ENCODE measurements at places on chromosomes 4 and X.

DNA sequence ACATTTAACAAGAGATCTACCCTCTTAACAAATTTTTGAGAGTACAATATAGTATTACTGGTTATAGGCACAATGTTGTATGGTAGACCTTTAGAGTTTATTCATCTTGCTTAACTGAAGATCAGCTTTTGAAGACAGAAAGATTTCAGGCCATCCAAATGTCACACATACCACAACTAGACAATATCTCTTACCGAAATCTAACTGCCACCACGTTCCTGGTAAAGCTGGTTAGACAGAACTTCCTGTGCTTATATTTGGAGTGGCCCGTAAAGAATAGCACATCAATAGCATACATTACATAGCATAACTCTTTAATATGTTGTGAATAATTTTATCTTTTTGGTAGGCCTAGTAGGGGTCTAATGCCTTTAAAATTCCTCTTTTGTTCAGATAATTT lies 29.8 kb upstream of the ARHGEF6 start:
- no peak for DNase-seq

DNA sequence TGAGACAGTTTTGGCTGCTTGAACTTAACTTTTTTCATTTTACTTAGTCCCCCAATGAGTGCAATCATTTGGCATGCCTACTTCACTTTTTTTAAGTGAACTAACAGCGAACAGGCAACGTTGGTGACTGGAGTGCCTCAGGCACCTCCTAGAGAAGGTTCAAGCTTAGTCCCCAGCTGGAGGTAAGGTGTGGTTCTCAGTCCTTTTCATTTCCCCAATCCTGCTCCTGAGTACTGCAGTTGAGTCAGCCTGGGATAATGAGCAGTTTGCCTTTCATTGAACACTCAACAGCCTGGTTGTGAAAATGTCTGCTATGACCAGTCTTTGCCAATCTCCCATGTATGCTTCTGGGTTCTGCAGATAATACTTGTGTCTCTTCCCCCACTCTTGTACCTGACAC lies 109.5 kb downstream of the CDKL5 start:
- no peak for DNase-seq

DNA sequence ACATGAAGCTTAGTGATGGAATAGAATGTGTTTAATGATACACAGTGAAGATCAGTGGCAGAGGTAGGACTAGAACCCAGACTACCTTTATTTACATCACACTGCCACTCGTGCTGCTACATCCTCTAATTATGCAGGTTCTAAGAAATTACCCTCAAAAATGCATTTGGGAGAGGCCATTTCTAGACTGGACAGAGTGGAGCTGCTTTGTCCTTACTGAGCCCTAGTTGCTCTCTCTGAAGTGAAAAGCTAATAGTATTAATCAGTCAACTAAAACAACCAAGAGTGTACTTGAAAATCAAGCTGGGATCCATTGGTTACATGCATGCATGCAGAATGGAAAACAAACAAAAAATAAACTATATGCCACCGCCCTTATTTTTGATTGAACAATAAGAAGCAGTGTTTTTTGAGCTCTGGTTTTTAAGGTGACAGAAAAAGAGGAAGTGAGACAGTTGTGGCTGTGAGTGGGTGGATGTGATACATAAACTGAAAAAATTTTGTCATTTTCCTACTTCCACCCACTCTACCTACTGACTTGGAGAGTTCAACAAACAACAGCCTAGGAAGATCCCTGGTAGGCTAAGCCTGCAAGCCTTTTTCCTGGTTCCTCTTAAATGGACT lies 6.8 kb upstream of the VSIG4 start:
- DNase-seq = no peak

DNA sequence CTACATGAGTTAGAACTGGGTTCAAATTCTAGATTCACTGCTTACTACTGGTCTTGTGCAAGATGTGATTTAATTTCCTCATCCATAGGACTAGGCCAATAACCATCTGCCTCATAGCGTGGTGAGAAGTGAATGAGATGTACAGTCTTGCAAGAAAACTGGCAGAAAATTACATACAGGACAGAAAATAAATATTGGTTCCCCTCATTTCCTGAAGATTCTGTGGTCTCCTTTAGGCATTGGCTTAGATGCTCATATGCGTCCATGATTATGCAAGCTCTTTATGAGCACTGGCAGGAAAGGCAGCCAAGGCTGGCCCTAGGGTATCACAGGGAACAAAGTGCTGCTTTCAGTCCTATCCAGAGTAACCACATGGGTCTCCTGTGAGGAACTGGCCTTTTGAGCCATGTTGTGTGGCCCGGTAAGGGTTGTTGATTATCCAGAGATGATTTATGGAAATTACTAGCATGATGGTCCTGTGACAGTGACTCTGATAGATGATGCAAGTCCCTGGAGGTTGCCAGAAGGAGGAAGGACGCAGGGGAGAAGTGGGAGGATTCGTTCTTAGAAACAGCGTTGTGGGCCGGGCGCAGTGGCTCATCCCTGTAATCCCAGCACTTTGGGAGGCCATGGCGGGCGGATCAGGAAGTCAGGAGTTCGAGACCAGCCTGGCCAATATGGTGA lies 9.9 kb upstream of the MOB1B start:
- no peak for DNase-seq

GRCh38 chr4:109365939-109366338 lies 63.5 kb upstream of the COL25A1 start:
- no peak for DNase-seq

DNA sequence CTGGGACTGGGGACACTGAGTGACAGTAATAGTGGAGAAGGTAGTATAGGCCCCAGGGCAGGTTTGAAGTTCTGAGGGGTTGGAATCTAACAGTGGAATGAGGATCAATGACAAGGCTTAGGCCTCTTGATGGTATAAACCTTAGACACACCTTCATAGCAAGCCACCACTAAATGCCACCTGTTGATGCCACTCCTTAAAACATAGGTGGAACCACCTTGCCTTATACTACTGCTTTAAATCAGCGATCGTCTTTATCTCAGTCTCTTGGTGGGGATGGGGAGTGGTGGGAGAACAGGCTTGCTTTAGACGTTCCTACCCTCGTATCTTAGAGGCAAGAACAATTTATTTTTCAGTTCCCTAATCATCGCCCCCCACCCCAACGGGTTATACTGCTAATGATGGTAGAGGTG lies 1.2 kb downstream of the RAB33B start:
- no peak for DNase-seq

- DNase-seq = no peak
Observed at GRCh38 chrX:119502727-119503483, 34.7 kb downstream of the SLC25A5 start.

GRCh38 chr4:48307528-48307927 lies 33.8 kb upstream of the SLAIN2 start:
- no peak for DNase-seq

GRCh38 chr4:85475631-85476233 lies 782 bp downstream of the ARHGAP24 start:
- no peak for DNase-seq

DNA sequence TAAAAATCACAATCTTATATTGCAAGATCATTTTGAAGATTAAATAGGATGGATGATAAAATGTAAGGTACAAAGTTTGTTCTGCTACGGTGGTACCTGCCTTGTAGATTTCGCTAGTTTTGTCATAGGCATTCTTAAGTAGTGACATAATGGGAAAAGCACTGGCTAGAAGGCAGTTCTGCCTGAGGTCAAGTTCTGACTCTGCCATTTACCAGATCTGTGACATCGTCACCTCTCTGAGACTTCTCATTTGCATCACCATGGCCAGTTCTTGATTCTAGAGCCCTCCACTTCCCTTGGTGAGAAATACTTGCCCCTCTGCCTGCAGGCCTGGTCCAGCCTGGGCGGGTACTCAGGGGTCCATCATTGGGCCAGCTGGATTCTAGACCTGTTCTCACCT lies 85.2 kb downstream of the HS3ST1 start:
- DNase-seq = no peak

DNA sequence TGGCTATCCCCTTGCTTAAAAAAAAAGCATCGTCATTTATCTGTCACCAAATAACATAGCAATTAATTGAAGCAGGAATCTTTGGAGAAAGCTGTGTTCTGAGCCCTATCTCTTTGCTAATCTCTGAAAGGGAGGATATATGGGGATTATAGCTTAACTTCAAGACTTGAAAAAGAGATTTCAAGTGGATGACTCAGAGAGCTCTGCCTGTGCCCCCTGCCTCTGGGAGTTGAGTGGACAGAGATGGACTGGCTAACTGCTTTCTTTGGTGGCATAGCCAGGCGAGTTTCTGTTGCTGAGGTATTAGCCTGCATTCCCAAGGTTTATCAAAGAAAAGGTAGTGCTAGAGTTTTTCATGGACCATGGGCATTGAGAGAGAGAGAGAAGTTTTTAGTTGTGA lies 91.6 kb downstream of the DDIT4L start:
- no peak for DNase-seq

DNA sequence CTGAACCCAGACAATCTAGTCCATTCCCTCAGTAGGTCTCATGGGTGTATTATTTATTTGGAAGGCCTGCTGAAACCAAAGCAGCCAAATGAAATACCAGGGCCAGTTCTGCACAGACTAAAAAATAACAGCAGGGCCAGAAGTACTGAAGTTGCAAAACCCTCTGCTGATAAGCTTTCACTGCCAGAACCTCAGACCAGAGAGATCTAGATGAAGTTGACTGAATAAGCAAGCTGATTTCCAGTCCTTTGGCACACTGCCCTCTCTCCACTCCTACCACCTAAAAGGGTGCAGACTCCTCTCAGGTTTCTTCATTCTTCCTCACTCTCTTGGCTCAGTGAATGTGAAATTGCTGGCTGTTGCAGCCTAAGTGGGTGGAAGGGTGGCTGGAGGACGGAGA lies 276.7 kb upstream of the KLF3 start:
- no peak for DNase-seq

- no peak for DNase-seq
Observed at GRCh38 chr4:57303012-57303751, 193.0 kb upstream of the IGFBP7 start.

GRCh38 chr4:152690706-152691651 lies 11.2 kb upstream of the TMEM154 start:
- DNase-seq = no peak

GRCh38 chr4:159685340-159686092 lies 582.6 kb downstream of the RAPGEF2 start:
- no peak for DNase-seq

- DNase-seq = no peak
Observed at GRCh38 chr4:34422472-34423175, 1821.7 kb downstream of the ARAP2 start.

DNA sequence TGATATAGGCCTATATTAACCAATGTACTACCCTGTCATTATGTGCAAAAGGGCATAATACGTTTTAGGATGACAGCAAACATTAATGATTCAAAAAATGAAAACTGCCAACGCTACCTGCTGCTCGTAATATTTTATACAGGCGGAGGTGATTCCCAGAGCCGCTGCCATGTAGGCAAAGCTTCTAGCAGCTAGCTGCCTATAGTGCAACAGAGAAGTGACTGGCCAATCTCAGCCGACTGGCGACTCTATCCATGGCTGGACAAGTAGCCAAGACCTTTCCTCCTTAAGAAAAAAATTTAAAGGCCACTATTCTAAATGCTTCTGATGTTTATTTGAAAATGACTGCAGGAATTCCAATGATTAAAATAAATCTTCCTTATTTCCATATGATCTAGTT lies 1.9 kb downstream of the PPARGC1A start:
- no peak for DNase-seq

- no peak for DNase-seq
Observed at GRCh38 chr4:150318527-150318926, 240.3 kb downstream of the DCLK2 start.

GRCh38 chrX:50718776-50719175 lies 95.2 kb downstream of the SHROOM4 start:
- no peak for DNase-seq

DNA sequence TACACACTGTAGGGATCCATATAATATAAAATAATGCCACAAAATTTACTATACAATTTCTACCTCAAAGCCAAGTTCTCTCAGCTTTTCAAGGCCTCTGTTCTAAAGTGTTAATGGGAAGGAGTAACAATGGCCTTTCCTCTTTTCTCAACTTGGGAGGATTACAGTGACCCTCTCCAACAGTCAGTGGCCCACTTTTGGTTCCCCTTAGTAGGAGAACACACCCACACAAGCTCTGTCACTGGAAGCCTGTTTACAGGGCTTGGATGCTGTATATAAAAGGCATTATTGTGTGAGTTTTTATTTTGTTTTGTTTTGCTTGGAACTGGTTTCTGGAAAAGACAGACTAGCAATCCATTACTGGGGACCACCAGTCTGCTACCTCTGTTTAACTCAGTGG lies 1.8 kb downstream of the ARHGEF6 start:
- DNase-seq = no peak

- DNase-seq = no peak
Observed at GRCh38 chr4:168614281-168615057, 117.6 kb downstream of the PALLD start.

DNA sequence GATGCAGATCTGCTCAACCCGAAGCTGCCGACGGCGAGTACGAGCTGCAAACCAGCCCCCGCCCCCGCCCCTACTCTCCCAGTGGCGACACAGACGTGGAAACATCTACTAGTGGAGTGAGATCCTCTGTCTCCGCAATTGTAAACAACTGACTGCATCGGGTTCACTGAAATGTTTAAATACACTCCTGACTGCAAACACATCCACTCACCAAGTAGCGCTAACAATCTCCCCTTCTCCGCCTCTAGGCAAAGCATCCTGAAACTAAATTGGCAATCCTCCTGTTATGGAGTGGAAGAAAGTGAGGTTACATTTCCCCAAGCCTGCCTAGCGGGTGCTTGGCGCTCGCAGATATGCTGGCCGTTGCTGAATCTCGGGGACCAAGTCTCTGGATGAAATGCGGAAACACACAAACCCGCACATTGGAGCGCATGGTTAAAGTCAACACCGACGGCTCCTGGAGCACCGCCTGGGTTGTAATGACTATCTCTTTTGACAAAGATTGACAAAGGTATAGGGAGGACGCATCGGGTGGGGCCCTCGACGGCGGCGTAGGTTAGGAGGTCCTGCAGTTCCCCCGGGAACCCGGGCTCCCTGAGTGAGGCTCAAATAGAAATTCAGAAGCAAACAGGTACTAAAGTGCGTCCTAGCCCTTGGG lies 117.0 kb upstream of the TEX13C start:
- DNase-seq = no peak

DNA sequence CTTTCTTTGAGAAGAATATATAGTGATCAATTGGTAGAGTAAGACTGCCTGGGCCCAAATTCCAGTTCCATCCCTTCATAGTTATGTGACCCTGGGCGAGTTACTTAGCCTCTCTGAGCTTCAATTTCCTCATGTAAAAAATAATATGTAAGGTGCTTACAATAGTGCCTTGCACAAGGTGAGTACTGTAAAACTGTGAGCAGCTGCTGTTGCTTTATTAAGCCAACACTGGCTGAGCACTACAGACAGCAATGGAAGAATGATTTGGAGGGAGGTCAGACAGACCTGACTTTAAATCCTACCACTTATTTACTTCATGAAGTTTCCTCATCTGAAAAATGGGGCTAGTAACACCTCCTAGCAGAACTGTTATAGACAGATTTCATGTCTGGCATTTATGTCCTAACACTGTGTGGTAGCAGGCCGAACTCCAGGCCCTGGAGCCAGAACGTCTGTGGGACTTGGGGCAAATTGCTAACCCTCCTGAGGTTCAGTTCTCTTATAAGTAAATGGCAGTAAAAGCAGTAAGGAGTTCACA lies 53.8 kb downstream of the RNF150 start:
- DNase-seq = no peak

- no peak for DNase-seq
Observed at GRCh38 chr4:163694385-163694784, 199.9 kb downstream of the TMA16 start.

GRCh38 chr4:175109933-175110332 lies 191.8 kb downstream of the ADAM29 start:
- no peak for DNase-seq

- peak; percentile 65 for DNase-seq
Observed at GRCh38 chr4:152935631-152936445, at the start of gene FHDC1. Gene FHDC1 (plus strand): TSS chr4:152936323. CDS start chr4:152943058, 6,735 bp downstream.

GRCh38 chr4:67131224-67131623 lies 414.1 kb downstream of the CENPC start:
- DNase-seq = no peak

Measured in HuH-7.5 (cell line).